ENCODE measurements at places on chromosomes 11 and 22. TPM values are rescaled to one million over a fixed set of nuclear protein-coding genes. Genes with fewer than 3 reads are reported as not detected.
A peak's percentile ranks its signal among the peaks of the same experiment; 100 is the strongest.

Gene NXPE4
- not detected for polyA plus RNA-seq

DNA sequence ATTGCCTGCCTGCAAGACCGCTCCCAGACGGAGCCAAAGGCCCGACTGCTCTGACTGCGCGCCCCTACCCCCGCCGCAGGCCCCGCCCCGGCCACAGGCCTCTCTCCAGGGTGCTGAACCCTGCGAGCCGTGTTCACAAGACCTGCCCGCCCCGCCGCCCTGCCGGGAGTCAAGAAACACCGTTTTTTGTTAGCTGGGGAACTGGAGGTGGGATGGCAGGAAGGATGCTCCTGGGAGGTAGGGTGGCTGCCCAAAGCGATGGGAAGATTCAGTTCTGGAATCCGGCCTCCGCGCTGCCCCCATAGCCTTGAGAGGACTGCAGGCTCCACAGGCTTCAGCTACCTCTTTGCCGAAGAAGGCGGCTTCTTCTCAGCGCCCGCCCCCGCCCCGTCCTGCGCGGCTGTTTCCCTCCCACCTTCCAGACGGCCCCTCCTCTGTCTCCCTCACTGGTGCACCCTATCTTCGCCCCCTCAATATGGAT, 2.7 kb upstream of the PDE2A start:
- peak; percentile 50 for DNase-seq

- no peak for DNase-seq
These were observed 7.1 kb downstream of the TBX1 start for GRCh38 chr22:19767427-19768341.

Gene GLYATL1
- polyA plus RNA-seq = 178 TPM

Gene RIBC2
- polyA plus RNA-seq = 7.6 TPM

- no peak for DNase-seq
These were observed 38.3 kb upstream of the MYH9 start for GRCh38 chr22:36425977-36426523.

DNA sequence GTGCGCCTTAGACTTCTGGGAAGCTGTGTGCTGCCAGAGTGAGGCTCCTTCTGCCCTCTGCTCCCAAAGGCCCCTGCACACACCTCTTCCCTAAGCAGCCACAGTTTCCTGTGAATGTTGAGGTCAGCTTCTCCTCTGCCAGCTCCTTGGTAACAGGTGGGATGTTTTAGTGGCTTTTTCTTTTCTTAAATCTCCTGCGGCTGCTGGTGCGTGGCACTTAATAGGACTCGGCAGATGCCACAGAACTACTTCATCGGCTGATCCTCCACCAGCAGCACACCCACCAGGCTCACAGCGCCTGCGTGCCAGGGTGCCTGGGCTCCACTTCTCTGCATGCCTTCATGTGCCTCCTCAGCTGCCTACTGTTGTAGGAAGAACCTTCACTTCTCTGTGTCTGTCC, 87.8 kb downstream of the RCN1 start:
- DNase-seq = no peak

GRCh38 chr11:12248330-12248729, 129.0 kb upstream of the PARVA start:
- no peak for DNase-seq

Gene LRRC75B
- polyA plus RNA-seq = 25.8 TPM

DNA sequence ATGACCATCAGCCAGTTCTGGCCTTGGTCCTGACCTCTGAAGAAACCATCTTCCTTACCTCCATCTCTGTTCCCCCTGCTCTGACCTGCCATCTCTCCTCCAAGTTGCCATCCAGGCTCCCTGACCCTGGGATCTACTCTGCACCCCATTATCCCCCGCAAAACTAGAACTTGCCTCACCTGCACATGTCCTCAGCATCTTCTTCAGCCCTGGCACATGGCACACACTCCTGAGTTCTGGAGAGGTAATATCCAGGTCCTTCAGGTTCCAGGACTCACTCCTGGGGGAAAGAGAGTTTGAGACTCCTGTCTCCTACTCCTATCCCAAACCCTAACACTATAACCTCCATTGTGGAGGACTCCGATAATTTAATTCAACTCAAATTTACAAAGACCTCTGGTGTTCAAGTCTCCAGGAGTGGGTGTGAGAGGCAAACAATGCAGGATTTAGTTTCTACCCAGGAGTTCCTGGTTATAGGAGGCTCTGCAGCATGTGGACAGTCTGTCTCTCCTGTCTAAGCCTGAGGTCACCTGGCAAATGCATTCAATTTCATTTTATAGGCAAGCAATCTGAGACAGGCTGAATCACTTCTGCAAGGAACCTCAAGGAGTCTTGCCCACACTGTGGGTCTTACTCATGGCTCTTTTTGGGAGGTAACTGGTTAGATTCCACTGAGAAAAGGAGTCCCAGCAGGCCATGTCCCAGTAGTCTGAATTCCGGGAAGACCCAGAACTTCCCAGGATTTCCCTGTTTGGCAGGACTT, 7.3 kb downstream of the TRIM21 start:
- no peak for DNase-seq

DNA sequence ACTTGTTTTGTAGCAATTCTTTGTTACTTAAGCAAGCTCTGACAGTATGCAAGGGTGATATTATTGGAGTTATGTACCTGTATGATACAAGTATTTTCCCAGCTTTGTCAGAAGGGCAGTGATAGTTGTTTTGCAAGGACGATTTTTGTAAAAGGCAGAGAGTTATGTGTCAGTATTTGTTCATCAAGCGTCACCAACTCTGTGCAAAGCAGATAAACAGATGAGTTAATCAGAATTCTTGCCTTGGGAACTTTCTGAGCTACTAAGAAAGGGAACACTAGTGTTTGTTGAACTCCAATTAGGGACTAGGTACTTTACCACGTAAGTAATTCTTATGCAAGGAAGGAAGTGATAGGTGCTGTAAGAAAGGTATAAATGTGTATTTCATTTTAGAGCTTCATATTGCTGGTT, 1.4 kb downstream of the USP47 start:
- no peak for DNase-seq

DNA sequence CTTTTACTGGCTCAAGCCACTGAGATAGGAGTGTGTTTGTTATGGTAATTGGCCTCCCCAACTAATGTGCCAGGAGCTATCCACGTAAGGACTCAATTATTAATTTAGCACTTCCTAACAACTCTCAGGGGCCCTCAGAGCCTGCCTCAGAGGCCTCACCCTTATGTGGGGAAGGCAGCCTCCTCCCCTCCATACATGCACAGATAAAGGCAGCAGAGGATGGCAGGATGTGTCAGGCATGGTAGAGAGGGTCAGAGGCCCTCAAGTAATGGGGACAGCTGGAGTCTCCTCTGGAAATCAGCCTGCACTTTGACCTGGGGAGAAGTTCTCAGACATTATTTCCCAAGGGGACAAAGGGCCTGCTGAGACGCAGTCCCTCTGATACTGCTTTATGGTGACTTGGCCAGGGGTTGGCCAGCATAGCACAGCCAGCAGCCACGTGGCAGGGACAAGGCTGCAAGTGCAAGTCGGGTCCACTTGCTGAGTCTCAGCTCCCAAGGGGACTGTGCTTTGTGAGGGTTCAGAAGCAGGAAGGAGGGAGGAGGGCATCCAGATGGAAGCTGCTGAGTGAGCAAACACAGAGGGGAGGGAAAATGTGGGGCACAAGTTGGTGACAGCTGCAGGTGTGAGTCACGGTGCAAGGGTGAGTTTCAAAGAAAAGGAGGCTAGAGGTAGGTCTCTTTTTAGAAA, 17.0 kb downstream of the MOGAT2 start:
- no peak for DNase-seq

GRCh38 chr22:45993841-45994240, 16.9 kb upstream of the WNT7B start:
- DNase-seq = no peak
